Naive thymus-derived CD8-positive, alpha-beta T cell (primary cell): ENCODE measurements at places on chromosomes 7 and 10. TPM values are rescaled to one million over a fixed set of nuclear protein-coding genes. Genes with fewer than 3 reads are reported as not detected.

The GSTK1 gene
- 330 TPM for polyA plus RNA-seq

The PTPRN2 gene
- 1.5 TPM for polyA plus RNA-seq

The OPN1SW gene
- polyA plus RNA-seq = not detected

The NFKB2 gene
- 9.1 TPM for polyA plus RNA-seq

The VPS26A gene
- 24.1 TPM for polyA plus RNA-seq

The LIPK gene
- not detected for polyA plus RNA-seq

The CPA4 gene
- not detected for polyA plus RNA-seq

The BMS1 gene
- polyA plus RNA-seq = 19.3 TPM

The TRPV5 gene
- polyA plus RNA-seq = not detected

The IFIT5 gene
- polyA plus RNA-seq = 10.3 TPM

The PPP1R17 gene
- polyA plus RNA-seq = not detected

The MYL7 gene
- polyA plus RNA-seq = not detected

The CNOT4 gene
- polyA plus RNA-seq = 11.9 TPM

The KCP gene
- not detected for polyA plus RNA-seq

- DNase-seq = no peak
Observed at GRCh38 chr10:62177111-62177510, 91.5 kb downstream of the RTKN2 start.

- DNase-seq = no peak
Observed at GRCh38 chr7:30462179-30462578, 16.4 kb downstream of the NOD1 start.

GRCh38 chr10:101967713-101968112, 88.3 kb downstream of the ARMH3 start:
- DNase-seq = no peak

DNA sequence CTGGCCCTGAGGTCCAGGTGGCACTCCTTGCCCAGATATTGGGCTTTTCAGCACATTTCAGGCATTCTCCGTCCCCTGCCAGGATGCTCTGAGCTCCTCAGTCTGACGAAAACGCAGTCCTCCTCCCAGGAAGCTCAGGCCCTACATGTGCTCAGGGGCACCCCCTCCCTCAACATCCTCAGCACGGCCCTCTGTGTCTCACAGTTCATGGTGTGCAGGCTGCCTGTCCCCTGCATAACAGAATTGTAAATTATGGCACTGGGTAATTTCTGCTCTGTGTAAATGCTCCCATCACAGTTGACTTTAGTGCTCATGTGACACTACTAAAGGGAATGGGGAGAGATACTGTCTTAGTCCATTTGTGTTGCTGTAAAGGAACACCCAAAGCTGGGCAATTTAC, 563.8 kb downstream of the DNAJB6 start:
- no peak for DNase-seq

- DNase-seq = no peak
Observed at GRCh38 chr10:50850578-50851230, 34.7 kb downstream of the A1CF start.

DNA sequence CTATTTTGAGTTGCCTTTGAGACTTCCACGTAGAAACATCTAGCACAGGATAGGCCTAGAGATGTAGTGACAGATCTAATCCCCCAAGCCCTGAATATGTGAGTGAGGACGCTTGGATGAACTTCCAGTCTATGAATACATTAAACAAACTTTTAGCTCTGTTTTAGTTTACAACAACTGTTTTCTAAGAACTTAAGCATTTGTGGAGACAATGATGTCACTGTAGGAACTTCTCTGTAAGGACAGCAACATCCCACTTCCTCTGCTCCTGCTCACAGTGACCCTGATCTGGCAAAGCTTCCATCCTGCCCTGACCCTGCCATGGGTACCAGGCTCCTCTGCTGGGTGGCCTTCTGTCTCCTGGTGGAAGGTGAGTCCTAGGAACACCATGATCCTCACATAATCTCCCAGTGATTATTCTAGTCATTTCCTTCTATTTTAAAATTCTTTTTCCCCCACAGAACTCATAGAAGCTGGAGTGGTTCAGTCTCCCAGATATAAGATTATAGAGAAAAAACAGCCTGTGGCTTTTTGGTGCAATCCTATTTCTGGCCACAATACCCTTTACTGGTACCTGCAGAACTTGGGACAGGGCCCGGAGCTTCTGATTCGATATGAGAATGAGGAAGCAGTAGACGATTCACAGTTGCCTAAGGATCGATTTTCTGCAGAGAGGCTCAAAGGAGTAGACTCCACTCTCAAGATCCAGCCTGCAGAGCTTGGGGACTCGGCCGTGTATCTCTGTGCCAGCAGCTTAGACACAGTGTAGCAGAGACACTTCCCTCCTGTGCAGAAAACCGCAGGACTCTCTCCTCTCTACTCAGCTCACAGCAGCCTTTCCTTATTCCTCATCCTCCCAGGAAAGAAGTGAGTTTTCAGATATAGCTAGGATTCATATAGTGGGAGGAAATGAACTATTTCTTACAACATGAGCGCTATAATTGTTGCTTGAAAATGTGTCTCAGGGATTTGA, 194.4 kb upstream of the PRSS1 start:
- no peak for DNase-seq

- DNase-seq = no peak
Observed at GRCh38 chr10:12221323-12222298, 25.6 kb downstream of the CDC123 start.

GRCh38 chr7:47453093-47454061, 128.5 kb downstream of the TNS3 start:
- DNase-seq = no peak

GRCh38 chr10:33422471-33423153, 88.1 kb upstream of the NRP1 start:
- no peak for DNase-seq

DNA sequence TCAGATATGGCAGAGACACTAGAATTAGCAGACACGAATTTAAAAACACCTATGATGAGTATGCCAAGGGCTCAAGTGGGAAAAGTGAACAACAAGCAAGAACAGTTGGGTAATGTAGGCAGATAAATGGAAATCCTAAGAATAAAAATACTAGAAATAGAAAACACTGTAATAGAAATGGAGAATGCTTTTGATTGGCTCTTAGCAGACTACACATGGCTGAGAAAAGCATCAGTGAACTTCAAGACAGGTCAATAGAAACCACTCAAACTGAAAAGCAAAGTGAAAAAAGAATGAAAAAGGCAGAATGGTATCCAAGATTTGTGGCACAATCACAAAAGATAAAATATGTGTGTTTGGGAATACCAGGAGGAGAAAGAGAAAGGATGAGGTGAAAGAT, 82.3 kb downstream of the WDR37 start:
- DNase-seq = no peak

GRCh38 chr7:4226524-4226882, 455.6 kb upstream of the FOXK1 start:
- DNase-seq = no peak

DNA sequence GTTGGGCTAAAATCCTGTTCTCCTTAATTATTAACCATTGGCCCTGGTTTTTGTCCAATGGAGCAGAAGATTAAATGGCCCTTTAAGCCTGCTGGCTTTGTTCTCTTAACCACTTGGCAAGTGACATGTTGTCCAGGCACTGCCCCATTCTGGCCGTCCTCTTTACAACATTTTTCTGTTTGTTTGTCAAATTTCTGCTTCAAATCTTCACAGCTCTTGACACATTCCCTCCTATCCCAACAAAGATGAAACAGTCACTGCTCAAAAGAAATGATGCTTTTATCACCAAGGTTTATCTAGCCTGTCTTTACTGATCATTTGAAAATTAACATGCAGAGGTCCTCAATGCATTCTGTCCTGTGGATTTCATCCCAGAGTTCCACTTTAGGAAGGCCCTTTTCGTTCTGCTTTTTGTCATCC, 700.4 kb downstream of the KCNMA1 start:
- DNase-seq = no peak

GRCh38 chr7:117777335-117778142, 95.7 kb downstream of the CTTNBP2 start:
- no peak for DNase-seq

GRCh38 chr7:104836976-104837375, 177.0 kb upstream of the KMT2E start:
- DNase-seq = no peak

- no peak for DNase-seq
Observed at GRCh38 chr7:7701527-7701926, 16.9 kb downstream of the RPA3 start.

- DNase-seq = no peak
Observed at GRCh38 chr7:33784000-33784399, 121.3 kb upstream of the BMPER start.

- DNase-seq = no peak
Observed at GRCh38 chr7:134942690-134943466, 43.4 kb upstream of the AGBL3 start.

GRCh38 chr10:76049581-76050290, 618.3 kb downstream of the LRMDA start:
- no peak for DNase-seq

DNA sequence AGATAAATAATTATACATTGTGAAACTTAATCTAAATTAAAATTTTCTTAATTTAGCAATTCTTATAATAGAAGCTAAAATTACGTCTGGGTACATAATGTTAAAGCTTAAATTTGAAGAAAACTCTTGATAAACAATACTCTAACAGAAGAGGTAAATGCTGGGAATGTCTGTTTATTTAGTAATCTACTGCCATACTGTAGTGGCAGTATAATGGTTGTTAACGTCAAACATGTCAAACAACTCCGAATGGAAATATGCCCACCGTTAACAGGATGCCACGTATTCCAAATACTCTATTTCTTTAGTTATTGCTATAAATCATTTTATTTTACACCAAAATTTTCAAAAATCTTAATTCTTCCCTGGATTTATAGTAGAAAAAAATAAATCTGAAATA, 40.0 kb upstream of the PTPN12 start:
- DNase-seq = no peak

GRCh38 chr7:150958597-150958996, 19.5 kb downstream of the KCNH2 start:
- no peak for DNase-seq

DNA sequence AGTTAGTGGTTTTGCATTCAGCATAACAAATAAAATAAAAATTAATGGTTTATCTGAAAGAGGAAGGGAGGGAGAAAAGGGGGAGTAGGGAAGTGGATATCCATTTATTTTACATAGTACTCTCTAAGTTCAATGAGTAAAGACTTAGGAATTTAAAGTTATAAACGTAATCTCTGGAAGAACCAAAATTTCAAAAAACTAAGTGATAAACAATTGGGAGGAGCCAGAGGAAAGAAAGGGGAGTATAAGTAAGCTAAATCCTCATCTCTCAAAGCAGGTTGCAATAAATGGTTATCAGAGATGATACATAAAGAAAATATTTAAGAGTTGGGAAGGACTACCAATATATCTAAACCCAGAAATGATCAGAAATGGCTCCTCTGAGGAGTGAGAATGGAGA, 46.4 kb downstream of the ANK3 start:
- no peak for DNase-seq

GRCh38 chr7:155637155-155637554, 7.3 kb upstream of the RBM33 start:
- no peak for DNase-seq

GRCh38 chr7:143299840-143300239, 11.7 kb downstream of the CASP2 start:
- DNase-seq = peak; percentile 47

- no peak for DNase-seq
Observed at GRCh38 chr7:2068693-2069471, 163.9 kb downstream of the MAD1L1 start.

DNA sequence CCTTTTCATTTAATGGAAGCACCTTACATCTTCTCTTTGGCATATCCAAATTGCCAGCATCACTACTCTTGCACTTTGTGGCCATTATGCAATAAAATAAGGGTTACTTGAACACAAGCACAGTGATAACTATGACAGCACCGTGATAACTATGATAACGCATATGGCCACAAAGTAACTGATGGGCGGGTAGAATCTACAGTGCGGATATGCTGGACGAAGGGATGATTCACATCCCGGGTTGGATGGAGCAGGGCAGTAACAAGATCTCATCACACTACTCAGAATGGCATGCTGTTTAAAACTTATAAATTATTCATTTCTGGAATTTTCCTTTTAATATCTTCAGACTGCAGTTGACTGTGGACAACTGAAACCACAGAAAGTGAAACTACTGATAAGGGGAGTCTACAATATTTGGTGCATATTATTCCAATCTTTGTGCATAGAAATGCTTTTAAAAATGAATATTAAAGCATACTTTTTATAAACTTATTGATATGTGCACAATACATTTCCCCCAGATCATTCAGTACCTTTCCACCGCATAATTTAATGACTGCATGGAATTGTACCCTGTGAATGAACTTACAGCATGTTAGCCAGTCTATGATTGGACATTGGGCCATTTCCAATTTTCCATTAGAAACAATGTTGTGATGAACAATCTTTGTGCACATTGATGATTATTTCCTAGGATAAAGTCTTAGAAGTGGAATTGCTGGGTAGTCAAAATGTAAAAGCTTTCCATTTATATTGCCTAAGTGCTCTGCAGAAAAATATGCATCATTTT, 136.4 kb downstream of the WNT2 start:
- no peak for DNase-seq

GRCh38 chr10:80279146-80279545, 10.3 kb downstream of the MAT1A start:
- DNase-seq = no peak

DNA sequence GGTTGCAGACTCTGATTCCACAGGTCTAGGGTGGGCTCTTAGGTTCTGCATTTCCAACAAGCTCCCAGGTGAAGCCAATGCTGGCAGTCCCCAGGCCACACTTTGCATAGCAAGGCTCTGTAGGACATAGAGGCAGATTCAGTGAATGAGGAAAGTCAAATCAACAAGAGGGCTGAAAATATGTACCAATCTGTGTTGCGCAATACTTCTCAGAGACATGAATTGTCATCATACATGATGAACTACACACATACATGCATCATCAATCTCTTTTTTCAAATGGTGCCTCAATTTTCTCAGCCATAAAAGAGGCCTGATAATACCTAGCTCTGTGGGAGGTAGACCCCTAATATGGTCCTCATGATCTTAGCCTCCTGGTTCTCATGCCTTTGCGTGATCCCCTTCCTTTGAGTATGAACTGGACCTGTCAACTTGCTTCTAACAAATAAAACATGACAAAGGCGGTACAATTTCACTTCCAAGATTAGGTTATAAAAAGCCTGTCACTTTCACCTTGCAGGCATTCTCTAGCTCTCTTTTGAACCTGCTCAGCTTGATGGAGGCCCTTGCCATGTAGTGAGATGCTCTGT, 49.0 kb downstream of the PIK3CG start:
- DNase-seq = no peak

- DNase-seq = no peak
Observed at GRCh38 chr10:127013691-127014473, 108.7 kb downstream of the DOCK1 start.
